ENCODE measurements at places on chromosomes 4 and X.

GRCh38 chr4:118585015-118585414 lies 100.2 kb upstream of the METTL14 start:
- DNase-seq = no peak

DNA sequence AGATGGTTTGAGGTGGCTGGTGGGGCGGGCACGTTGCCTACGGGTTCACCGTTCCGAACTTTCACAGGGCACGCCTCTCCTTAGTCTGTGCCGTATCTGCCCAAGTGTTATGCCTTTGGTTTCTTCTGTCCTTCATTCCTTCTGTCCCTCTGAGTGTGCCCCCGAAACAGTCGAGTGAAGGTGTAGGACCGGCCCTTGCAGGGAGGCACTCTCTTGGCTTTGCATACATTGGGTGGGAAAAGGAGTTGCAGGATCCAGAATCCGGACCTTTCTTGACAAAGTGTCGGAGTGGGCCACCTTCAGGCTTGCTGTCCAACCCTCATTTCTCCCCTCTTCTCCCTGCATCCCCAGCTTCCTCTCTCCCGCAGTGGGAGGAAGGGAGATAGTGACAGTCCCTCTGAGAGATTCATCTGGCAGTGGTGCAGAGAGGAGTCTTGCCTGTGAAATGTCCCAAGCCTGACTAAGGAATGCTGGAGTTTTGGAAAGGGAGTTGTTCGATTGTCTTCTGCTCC lies 569 bp downstream of the ARFIP1 start:
- DNase-seq = no peak

- DNase-seq = no peak
Measured at GRCh38 chrX:13933352-13933751, 96.3 kb downstream of the GEMIN8 start.

DNA sequence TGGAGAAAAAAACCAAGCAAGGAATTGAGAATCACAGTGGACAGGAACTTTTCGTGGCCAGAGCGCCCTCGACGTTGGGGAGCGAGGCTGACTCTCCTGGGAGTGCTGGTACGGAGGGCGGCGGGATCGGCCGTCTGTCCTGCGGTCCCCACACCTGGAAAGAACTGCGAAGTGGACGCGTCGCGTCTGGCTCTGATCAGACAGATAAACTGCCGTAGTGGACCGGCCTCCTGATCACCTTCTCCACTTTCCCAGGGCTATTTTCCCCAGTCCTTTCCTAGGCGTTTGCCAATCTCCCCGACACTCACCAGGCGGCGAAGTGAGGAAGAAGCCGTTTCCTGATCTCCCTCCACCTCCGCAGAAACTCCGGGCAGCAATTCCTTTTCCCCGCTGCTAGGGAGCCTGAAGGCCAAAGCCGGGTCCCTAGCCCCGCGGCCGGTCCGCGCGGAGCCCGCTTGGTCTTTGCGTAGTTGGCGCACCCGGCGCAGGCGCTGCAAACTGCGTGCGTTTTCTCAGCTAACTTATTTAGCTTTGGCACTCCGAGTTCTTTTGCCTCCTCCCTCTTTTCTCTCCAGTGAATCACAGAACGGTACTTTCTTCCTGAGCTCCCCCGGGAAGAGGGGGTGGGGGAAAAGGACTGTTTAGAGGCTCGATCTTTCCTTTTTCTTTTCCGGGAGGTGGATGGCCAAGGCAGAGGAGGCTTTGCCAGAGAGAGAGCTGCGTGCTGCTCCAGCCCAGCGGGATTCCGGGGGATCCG lies at the start of gene ARSJ:
TSS of gene ARSJ (minus strand) at position 500 of the 757 bp plus-strand sequence. CDS start 813 bp downstream, outside the sequence.
- peak; percentile 18 for DNase-seq

DNA sequence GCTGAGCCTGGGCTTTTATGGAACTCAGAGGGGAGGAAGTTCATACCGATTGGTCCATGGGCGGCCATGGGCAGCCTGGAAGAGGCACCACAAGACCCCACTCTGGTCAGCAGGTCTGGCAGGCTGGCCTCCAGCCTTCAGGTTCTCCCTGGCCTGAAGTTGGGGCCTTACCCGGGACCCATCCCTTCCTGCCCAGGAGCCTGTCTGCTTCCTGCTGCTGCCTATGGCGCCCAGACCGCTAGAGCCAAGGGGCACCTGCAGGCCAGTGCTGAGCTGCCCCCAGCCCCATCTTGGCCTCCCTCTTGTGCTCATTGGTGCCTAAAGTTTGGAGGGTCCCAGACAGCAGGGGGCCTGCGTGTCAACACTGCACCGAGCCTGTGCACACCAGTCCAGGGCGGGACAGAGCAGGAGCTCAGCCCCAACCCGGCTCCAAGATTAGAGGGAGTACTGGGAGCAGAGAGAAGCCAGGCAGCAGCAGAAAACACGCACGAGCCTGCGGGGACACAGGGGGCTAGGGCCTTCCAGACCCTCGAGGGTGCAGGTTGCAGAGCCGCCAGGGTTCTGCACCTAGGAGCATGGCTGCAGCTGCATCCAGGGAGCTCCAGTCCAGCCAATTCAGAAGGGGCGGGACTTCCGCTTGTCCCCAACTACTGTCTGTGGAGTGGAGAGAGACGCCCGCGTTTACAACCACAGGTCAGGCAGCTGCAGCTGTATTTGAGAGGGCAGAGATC lies 30.7 kb upstream of the ZNF280C start:
- no peak for DNase-seq

DNA sequence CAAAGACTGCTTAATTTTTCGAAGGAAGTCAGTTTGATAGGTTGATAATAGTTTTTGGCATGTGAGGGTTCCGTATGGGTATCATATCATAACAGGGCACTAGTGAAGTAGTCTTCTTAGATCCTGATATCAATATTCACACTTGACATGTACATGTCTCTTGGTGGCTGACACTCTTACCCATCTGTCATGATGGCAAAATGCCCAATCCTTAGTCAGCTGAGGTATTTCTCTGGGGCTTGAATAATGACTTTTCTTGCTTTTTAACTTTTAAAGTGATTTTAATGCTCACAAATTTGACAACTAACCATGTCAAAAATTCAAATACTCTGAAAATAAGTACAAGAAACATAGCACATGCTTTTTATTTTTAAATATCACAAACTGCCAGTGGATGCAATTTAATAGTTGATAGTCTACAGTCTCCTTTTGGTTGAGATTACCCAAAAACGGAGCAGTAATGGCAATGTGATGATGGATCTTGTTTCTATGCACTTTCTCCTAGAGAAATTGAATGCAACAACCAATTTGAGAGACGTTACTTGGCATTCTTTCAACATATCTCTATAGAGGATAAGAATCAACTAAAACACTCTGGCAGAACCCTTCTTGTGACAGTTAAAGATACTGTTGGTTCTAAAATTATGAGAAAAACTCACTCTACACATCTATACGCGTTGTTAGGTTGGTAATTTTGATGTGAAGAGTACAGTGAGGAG lies 552.9 kb upstream of the PABPC4L start:
- no peak for DNase-seq

- no peak for DNase-seq
Measured at GRCh38 chr4:183905081-183905592, at the start of gene STOX2. STOX2 (plus strand) TSS chr4:183905307; CDS start chr4:183906791, 1,484 bp downstream.

GRCh38 chr4:4658052-4658451 lies 116.2 kb upstream of the STX18 start:
- DNase-seq = no peak

- DNase-seq = no peak
Measured at GRCh38 chrX:56994375-56995270, 718 bp downstream of the SPIN3 start.

DNA sequence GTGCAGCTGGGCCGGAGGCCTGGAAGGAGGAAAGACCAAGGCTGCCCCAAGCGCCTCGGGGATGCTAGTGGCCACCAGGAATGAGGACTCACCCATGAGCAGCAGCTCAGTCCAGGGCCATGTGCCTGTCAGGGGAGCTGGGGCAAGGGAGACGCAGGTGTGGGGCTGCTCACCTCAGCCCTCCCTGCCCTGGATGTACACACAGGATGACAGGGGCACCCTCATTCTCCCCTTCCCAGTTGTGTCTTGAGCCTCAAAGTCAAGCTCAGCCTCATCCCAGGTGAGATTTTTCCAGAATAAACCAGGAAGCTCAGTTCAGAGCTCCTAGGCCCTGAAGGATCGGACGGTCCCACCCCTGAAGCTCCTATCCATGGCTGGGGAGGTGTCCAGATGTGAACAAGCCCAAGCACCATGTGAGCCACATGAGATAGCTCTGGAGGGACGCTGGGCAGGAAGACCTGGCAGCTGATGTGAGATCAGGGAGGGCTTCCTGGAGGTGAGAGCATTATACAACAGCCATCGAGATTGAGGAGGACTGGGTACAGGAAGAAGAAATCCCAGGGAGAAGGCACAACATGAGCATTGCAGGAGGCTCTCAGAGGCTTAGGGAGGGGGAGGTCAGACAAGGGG lies 23.0 kb downstream of the HTRA3 start:
- DNase-seq = no peak

DNA sequence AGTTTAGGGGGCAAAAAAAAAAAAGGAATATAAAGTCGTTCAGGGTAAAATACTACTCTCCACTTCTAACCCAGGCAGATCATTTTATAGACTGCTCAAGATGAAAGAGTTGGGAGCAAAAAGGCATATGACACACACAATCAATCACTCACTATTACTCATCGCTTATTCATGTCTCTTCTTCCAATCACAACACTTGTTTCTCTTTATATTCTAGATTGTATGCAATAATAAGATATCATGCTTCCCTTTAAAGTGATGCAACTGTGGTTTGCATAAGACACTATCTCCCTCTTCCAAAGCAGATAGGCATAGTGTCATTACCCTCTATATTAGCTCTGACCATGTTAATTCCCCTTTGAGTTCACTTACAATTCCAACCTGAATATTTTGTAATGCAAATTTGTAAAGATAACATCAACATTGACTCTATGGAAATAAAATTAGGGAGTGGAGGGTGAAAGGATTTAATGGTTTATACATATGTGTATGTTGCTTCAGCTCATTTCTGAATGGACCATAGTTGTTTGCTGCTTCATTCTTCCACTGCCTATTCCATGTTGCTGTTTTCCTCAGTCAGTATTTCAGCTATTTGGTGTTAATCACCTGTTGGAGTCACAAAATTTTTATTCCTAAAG lies 154.9 kb upstream of the EPHA5 start:
- no peak for DNase-seq

- DNase-seq = no peak
Measured at GRCh38 chr4:60195256-60195655, 1004.9 kb upstream of the ADGRL3 start.

DNA sequence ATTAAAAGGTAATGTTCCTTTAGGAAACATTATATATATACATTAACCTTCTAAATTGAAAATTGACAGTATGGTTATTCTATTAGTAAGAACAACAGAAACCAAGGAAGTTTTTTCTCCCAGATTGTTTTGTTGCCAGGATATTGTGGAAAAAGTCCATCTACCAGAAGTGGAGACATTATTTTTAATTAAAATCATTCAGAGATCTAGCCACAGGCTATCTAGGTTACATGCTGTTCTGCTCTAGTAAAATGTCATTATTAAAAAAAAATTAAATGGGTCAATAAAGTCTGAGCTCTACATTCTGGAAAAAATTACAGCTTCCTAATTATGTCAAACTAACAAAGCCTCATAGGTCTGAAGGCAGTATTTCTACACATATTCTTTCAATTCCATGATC lies 74.3 kb downstream of the NSG1 start:
- no peak for DNase-seq

- DNase-seq = no peak
Measured at GRCh38 chr4:6991249-6991648, 51.9 kb upstream of the TADA2B start.

DNA sequence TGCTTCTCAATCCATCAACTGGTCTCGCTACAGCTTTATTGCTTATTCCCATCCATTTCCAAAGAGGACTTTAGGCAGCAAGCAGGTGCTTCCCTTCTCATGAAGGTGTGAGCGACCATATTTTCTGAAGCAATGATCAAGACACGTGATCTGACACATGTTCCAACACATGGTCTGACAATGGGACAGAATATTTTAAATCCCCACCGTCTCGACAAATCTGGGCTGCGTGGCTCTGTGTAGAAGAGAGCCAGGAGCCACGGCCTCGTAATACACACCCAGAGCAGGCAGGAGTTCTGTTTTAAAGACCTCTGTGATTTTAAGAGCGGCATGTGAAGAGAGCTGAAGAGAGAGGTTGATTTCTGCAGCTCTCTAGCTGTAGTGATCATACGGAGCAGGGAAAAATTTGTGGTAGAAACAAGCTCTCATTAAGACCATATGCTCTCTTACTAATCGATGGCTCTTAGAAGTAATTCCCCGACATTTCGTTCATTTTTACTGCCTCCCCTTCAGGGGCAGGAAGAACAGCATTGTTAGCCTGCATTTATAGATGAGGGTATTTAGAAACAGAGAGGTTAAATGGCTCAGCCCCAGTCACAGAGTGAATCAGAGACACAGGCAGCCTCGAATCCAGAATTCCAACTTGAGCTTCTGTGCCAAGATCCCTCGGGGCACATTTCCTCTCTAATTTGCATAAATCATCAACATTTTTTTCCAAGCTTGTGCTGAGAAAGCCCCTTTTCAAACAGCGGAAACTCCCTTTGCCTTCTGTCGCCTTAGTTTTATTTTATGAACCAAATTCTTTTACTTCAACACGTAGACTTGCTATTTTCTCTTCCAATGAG lies 91.0 kb upstream of the BCOR start:
- no peak for DNase-seq

DNA sequence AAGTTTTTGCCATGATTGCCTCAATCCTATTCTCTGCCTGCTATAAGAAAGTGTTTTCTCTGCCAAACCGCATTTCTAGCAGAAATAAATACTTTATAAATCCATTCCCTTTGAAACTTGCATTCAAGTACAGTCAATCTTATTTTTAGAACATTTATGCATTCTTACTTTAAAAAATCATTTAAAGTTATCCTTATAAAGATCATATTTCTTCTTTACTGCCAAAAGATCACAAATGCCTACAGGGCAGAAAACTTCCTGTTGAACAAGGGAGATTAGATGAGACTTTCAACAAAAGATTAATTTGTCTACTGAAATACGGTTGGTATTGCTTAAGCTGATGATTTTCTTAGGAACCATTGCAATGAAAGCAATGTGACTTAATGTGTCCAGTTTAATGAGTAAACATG lies 207.2 kb upstream of the SLIT2 start:
- no peak for DNase-seq

GRCh38 chr4:181662383-181662782 lies 580.8 kb upstream of the TENM3 start:
- DNase-seq = no peak

DNA sequence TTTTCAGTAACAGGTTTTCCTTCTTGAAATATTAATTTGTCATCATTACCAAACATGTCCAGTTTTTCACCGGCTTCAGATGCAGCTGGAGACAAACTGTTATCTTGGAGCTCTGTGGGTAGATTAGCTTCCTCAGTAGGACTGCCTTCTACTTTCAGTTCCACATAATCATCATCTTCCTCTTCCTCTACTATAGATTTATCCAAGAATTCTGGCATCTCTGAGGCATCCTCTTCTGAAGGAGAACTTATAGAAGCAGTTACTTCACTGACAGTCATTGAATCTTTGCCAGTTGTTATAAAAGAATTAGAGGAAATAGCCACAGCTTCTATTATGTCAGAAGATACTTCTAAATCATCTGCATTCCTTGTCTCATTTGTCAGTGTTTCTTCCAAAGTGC lies 162.9 kb downstream of the LRBA start:
- no peak for DNase-seq

DNA sequence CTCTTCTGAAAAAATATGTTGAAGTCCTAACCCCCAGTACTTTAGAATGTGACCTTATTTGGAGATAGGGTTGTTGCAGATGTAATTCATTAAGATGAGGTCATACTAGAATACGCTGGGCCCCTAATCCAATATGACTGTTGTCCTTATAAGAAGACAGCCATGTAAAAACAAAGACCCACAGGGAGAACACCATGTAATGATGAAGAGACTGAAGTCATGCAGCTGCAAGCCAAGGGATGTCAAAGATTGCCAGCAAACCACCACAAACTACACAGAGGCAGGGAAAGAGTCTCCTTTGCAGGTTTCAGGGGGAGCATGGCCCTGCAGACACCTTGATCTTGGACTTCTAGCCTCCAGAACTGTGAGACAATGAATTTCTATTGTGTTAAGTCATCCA lies 37.4 kb downstream of the CXorf58 start:
- no peak for DNase-seq

All from stimulated activated CD4-positive, alpha-beta T cell treated with anti-CD3 and anti-CD28 coated beads, Interleukin-4, amount 100 ng/mL, for 24 hours (primary cell).